HAP-1 (cell line): ENCODE measurements at places on chromosomes 4 and X.
A peak's percentile ranks its signal among the peaks of the same experiment; 100 is the strongest.

- DNase-seq: no peak
These were observed 5.2 kb upstream of the AFF2 start for GRCh38 chrX:148495176-148495575.

DNA sequence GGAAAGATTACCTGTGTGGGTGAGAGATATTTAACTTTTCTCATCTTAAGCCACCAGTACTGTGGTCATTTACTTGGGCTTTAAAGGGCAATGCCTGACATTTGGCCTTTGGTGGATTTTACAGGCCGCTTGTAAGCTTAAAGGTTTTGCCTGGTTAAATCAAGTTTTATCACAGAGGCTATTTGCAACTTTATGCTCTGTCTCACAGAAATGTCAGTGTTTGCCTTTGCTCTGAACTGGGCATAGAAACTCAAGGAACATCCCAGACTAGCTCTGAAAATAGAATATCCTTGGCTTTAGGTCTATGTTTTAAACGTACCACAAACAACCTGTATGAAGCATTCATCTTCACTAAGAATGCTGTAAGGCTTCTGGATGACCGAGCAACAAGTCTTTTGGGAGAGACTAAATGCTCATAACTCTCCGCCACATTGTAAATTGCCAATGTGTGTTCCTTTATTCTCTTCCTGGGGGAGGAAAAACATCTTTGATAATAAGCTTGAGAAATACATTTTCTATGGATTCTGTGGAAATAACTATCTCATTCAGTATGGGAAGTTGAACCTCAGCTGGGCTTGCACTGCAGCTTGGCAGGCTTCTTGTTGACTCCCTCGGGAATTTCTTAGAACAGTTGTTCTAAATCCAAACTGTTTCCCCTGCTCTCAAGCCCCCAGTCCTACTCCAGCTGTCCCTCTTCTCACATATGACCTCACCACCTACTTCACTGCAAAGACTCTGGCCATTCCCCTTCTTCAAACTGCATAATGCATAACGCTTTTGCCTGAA, 105.8 kb upstream of the WDR44 start:
- DNase-seq: no peak

GRCh38 chrX:79268788-79269187, 98.3 kb downstream of the ITM2A start:
- no peak for DNase-seq

- DNase-seq: no peak
These were observed 1254.3 kb upstream of the AGA start for GRCh38 chr4:178696515-178696914.

DNA sequence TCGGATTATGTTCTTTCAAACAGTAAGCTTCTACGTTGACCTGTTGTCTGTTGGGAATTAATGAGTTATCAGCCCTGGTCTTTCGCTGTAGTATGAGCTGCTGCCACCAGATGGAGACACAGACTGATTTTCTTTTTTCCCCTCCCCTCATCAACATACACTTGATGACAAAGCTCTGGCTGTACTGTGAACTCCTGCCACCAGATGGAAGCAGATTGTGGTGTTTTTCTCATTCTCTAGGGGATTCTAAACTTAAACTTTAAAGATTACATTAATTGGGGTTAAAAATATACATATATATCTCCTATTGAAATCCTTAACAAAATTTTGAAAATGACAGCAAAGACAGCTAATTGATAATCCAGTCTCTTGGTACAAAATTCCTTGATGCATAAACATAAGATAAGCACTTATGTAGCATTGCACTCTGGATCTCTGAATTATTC, 44.8 kb downstream of the SMS start:
- DNase-seq: peak; percentile 84

DNA sequence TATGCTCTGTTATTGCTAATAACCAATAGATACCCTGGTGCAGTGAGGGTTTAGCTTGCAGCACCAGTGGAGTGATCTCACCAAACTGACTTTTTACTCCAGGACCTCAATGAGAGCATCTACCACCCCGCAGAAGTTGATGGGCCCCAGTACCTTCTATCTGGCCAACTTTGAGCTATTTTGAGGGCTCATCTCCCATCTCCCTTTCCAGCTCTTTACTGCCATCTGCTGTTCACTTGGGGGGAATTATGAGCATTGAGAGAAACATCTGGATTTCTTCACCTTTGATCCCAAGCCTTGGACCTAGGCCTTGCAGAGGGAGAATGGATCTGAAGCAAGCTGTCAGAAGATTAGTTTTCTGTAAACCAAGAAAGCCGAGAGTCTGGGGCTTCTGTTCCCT, 143.6 kb downstream of the TMEM164 start:
- DNase-seq: peak; percentile 36

GRCh38 chrX:115189646-115190635, 731 bp downstream of the RBMXL3 start:
- no peak for DNase-seq

GRCh38 chrX:36348509-36348908, 429.0 kb downstream of the CFAP47 start:
- no peak for DNase-seq

DNA sequence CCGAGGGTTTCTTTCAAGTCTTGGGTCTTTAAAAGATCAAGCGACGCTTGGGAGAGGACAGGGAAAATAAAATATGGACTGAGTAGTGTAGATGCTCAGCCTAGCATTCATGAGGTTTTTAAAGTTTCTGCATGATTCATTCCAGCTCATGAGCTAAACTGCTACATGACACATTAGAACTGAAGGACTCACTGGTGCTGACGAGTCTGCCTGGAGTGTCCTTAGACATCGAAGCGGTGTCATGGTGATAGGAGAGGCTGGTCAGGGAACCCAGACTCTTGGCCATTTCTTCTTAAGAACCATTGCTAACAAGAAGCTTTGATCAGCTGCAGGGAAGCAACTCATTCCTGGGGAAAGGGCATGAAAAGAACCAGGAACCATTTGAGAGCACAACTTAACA, 158.6 kb downstream of the TRIML1 start:
- DNase-seq: no peak

DNA sequence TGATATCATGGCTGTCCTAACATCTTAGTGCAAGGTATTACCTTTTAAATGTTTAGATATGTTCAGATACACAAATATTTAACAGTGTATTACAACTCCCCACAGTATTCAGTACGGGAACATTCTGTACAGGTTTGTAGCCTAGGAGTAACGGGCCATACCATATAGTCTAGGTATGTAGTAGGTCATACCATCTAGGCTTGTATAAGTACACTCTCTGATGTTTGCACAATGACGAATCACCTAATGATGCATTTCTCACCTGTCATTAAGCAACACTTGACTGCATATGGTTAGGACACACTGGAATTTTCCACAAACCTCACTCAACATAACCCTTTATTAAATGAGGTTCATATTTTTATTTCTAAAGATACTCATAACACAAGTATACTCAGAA, 67.7 kb downstream of the THOC2 start:
- no peak for DNase-seq

- no peak for DNase-seq
These were observed 10.3 kb downstream of the CYP4V2 start for GRCh38 chr4:186201535-186202230.

DNA sequence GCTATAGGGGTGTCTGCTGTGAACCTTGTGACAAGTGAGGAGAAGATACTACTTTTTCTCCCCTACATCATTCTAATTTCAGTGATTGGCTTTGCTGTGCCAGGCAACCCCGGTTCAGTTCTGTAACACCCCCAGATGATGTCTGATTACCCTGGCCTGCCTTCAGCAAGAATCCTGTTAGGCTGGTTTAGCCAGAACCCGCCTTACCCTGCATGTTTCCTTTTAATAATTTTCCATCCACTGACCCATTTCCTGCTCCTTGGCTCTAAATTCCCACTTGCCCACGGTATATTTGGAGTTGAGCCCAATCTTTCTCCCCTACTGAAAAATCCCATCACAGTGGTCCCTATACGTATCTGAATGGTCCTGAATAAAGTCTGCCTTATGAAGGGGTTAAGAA, 46.5 kb upstream of the HPSE start:
- DNase-seq: no peak

DNA sequence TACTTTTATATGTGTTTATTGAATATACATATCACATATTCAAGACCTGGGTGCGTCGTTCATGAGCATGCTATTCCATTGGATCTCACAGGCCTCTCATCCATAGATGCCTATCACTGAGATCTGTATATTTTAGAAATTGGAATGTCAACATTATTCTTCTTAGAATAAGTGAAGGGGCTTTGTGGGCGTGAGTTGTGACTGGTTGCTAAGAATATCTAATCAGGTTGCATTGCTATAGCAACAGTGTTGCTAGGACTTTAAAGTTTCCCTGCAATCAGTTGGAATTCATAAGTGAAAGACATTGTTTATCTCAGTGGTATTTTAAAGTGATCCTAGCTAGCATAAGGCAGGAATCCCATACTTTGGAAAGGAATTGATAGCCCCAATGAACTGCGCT, 36.7 kb upstream of the ANK2 start:
- peak; percentile 9 for DNase-seq

GRCh38 chr4:34373456-34373855, 1870.9 kb downstream of the ARAP2 start:
- DNase-seq: no peak

DNA sequence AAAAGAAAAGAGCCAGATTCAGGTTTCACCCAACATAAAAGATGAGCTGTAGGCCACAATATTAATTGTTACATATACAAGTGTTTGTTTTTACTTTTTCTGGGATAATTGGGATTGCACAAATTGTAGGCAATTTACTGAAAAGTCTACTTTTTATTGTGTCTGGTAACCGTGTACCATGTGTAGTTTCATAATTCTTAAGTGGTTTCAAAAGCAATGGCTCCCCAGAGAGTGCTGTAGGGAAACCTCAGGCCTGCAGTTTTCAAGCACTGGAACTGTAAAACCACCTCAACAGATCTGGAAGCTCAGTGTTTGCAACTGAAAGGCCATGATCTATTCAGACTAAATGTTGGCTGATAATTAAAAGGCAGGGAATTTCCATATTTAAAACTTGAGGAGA, 53.9 kb upstream of the MMAA start:
- DNase-seq: no peak

- DNase-seq: peak; percentile 79
These were observed at the start of gene APELA for GRCh38 chr4:164876700-164877324. TSS of gene APELA (plus strand) at chr4:164877178. CDS start at chr4:164877332, 154 bp downstream.
